ENCODE measurements at places on chromosomes 16 and 17.

- peak; percentile 93 for DNase-seq
Observed at GRCh38 chr16:66894948-66895688, 14.8 kb downstream of the PDP2 start.

DNA sequence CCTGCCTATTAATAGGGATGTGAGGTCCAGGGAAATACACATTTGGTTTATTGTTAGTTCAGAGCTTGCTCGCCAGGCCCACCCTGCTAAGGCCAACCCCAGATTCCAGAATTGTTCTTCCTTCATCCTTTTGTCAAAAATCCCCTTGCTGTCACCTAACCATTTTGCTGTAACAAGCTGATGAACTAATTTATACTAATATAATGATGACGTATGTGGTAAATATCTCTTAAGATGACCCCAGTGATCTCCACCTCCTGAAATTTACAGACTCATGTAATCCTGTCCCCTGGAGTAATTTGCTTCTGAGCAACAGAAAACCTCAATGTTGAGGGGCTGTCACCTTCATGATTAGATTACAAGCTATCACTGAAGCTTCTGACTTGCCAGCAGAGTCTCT is 236.3 kb upstream of the N4BP1 start:
- no peak for DNase-seq

DNA sequence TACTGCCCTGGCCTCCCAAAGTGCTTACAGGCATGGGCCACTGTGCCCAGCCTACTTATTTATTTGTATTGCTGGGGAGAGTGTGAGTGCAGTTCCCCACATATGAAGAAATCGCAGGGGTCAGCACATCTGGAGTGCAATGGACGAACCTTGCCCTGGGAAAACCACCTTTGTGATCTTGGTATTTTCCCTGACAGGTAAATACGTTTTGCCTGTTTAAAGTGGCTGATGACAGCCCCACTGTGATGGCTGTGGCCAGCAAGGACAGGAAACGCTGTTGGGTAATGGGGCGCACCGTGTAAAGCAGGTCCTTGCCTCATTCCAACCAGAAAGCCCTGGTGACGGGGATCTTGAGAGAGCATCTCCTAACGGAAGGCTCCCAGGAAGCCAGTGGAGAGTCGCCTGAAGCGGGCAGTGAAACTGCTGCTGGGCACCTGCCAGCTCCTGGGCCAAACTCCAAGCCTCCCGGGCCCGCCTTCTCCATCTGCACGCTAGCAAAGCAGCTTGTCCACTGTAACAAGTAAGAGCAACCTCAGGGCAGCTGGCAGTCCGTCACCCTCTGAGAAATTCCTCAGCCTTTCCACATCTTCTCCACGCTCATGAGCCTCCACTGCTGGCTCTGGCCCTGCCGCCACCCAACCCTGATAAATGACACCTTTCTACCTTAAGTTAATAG is 17.5 kb downstream of the EMC8 start:
- peak; percentile 74 for DNase-seq

GRCh38 chr17:48636177-48637018 is 10.2 kb upstream of the HOXB9 start:
- peak; percentile 14 for DNase-seq

DNA sequence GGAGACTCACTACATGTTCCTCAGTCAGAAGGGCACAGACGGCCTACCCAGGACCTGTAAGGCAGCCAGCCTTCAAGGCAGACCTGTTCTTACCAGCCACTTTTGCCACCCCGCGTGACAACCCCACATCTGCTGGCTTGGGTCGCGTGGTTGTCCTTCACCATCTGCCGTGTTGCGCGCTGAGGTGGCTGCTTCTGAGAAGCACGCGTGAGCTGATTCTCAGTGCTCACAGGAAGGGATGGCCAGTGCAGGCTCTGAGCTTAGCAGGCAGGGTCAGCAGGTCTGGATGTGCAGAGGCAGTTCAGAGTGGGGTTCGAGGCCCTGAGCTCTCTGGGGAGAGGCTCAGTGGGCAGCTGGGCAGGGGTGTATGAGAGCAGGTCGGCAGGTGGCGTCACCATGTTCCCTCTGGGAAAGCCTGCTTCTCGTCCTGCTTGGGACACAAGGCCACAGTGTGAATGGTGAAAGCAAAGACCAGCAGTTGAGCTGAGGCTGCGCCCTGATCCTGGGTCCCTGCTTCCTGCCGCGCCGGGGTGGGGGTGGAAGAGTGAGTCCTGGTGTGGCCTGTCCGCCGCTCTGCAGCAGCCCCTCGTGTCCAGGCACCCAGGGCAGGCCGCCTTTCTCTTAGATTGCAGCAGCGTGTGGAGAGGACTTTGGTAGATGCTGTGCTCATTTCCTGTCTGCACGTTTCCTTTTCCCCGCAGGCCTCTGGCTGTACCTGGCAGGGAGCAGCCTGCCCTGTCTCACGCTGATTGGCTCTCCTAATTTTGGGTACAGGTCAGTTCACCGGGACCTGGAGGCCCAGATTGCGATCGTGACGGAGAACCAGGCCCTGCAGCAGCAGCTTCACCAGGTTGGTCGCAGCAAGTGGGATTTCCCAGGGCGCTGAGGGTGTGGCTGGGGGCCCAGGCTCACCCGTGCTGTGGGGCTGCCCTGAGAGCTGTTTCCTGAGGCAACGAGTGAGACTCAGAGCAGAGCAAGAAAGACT is 36.0 kb downstream of the PGS1 start:
- no peak for DNase-seq

DNA sequence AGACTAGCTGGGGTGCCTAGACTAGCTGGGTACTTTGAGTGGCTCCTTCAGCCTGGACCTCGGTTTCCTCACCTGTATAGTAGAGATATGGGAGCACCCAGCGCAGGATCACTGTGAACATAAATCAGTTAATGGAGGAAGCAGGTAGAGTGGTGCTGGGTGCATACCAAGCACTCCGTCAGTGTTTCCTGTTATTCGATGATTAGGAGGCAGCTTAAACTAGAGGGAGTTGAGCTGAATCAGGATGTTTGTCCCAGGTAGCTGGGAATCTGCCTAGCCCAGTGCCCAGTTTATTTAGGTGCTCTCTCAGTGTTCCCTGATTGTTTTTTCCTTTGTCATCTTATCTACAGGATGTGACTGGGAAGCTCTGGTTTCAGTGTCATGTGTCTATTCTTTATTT is 8.4 kb upstream of the TMEM235 start:
- DNase-seq, result no peak

GRCh38 chr17:6356562-6356961 is 78.4 kb downstream of the AIPL1 start:
- no peak for DNase-seq

- DNase-seq, result no peak
Observed at GRCh38 chr17:51060396-51060795, 60.3 kb downstream of the SPAG9 start.

GRCh38 chr17:17779015-17779611 is 57.7 kb downstream of the SREBF1 start:
- DNase-seq, result no peak

DNA sequence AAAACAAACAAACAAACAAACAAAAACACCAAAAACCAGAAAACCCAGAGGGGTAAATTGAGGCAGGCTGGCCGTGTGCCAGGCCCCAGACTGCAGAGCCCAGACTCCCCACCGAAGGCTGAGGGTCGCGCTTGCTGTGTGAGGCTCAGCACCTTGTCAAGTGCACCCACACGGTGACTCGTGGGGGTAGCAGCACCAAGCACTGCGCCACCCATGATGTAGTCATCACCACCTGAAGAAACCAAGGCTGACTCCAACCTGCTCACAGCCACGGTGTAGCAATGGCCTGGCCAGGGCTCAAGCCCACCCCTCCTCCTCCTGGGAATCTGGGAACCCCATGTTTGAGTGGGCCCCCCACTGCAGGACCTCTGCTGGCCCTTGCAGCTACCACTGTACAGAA is 11.9 kb downstream of the MCRIP1 start:
- no peak for DNase-seq
